ENCODE measurements at places on chromosomes 2 and 18. TPM values are rescaled to one million over a fixed set of nuclear protein-coding genes. Genes with fewer than 3 reads are reported as not detected.

DNA sequence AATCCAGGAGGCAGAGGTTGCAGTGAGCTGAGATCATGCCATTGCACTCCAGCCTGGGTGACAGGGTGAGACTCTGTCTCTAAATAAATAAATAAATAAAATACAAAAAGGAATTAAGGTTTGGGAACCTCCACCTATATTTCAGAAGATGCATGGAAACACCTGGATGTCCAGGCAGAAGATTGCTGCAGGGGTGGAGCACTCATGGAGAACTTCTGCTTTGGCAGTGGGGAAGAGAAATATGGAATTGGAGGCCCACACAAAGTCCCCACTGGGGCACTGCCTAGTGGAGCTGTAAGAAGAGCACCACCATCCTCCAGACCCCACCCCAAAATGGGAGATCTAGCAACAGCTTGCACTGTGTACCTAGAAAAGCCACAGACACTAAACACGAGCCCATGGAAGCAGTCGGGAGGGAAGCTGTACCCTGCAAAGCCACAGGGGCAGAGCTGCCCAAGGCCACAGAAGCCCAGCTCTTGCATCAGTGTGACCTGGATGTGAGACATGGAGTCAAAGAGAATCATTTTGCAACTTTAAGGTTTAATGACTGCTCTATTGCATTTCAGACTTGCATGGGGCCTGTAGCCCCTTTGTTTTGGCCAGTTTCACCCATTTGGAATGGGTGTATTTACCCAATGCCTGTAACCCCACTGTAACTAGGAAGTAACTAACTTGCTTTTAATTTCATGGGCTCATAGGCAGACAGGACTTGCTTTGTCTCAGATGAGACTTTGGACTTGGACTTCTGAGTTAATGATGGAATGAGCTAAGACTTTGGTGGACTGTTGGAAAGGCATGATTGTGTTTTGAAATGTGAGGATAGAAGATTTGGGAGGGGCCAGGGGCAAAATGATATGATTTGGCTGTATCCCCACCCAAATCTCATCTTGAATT, 265.3 kb downstream of the ZEB2 start:
- peak; percentile 35 for DNase-seq

GRCh38 chr2:96267159-96267971, 1.3 kb downstream of the CIAO1 start:
- peak; percentile 71 for DNase-seq

GRCh38 chr2:211203986-211204385, 647.6 kb downstream of the CPS1 start:
- no peak for DNase-seq

DNA sequence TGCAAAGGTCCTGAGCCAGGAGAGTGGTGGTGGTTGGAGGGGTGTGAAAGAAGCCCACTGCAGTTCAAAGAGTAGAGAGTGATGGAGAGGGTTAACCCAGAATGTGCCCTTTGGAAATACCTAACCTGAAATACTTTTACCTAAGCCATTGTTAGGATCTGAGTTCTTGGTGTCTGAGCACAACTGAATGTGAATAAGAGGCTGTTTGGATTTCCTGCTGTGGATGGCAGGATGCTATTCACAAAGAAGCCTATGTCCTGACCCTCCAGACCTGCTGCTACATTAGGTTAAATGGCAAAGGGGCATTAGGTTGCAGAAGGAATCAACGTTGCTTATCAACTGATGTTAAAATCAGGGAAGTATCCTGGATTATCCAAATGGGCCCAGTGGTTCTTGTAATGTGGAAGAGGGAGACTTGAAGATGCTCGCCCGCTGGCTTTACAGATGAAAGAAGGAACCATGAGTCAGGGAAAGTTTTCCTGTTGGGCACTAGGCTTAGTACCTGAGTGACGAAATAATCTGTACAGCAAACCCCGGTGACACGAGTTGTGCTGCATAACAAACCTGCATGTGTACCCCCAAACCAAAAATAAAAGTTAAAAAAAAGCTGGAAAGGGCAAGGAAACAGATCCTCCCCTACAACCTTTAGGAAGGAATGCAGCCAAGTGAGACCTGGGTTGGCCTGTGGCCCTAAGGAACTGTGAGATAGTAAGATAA, 27.2 kb downstream of the ITGA6 start:
- DNase-seq = no peak

Gene SCN9A
- not detected for total RNA-seq

Measured in OCI-LY7 (cell line).